ENCODE measurements at places on chromosomes 2 and 18.
A peak's percentile ranks its signal among the peaks of the same experiment; 100 is the strongest.

DNA sequence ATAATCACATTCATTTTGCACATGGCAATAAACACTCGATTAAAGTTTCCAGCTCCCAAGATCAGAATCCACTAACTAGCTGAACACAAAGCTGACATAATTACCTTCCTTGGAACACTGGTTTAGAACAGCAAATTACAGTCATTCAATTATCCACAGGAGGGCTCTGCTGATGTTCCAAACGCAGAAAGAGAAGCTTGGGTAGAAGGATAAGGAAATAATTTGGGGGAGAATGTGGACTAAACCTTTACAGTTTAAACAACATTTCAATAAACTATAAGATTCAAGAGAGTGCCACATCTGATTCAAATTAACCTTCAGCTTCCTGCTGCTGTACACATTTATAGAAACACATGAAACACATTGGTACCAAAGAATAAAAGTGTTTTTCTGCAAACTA lies 67.8 kb upstream of the ARL4C start:
- DNase-seq, result peak; percentile 54

- DNase-seq, result no peak
These were observed 229.8 kb upstream of the ACVR2A start for GRCh38 chr2:147614979-147615470.

- peak; percentile 16 for DNase-seq
These were observed 38.6 kb downstream of the RAMP1 start for GRCh38 chr2:237898057-237898414.

- DNase-seq, result no peak
These were observed 33.7 kb downstream of the EN1 start for GRCh38 chr2:118813601-118814339.

DNA sequence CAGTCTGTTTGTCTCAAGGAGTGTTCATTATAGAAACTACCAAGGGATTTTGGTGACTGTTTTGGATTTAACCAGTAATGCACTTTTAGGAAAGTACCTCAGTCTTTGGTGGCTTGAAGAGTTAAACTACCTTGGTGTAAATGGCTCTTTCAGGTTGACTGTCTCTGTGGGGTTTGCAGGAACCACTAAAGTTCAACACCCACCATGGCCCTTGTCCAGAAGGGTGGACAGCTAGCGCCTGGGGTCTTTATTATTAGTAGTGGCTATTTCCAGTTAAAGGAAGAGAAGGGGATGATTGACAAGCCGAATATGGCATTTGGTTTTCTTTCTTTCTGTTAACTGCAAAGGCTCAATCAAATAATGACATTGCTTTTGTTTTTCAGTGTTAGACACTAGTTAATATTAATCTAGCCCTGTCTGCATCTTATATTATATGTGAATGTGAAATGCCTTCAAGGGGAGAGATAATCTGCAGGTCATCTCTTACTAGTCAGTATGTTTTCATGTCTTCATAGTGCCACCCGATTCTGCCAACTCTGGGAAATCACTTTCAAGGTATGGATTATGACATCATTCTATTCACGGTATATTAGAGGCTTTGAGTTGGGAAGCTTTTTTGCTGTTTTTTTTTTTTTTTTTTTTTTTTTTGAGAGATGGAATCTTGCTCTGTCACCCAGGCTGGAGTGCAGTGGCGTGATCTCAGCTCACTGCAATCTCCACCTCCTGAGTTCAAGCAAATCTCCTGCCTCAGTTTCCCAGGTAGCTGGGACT lies 56.4 kb downstream of the MAP4K4 start:
- DNase-seq, result no peak

- peak; percentile 8 for DNase-seq
These were observed 45.4 kb upstream of the ASB18 start for GRCh38 chr2:236309669-236310029.

DNA sequence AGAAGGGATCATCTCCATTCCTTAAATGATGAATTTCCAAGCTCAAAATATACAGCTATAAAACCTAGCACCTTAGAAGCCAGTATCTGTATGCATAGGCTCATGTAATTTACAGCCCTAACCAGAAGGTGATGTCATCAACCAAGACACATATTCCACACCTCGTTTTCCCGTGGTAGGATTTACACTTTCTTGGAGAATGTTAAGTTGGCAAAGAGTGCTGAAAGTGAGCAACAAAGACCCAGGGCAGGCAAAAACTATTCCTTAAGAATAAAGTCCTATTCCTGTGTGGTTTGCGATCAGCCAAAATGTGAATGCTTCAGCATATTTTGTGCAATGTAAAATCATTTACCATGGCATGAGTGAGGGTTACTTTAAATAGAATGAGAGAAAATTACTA lies 247.1 kb downstream of the OSR1 start:
- no peak for DNase-seq

DNA sequence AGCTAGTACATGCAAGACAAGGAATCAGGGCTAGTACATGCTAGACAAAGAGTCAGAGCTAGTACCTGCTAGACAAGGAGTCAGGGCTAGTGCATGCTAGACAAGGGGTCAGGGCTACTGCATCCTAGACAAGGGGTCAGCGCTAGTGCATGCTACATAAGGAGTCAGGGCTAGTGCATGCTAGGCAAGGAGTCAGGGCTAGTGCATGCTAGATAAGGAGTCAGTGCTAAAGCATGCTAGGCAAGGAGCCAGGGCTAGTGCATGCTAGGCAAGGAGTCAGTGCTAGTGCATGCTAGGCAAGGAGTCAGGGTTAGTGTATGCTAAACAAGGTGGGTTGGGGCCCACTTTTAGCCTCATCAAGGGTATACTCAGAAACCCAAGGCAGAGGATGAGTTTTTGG lies 90.1 kb upstream of the FAM136A start:
- no peak for DNase-seq

All from fibroblast of pulmonary artery (primary cell).